Left lung (tissue), 14 donors: ENCODE measurements at places on chromosomes 3 and 15. TPM values are rescaled to one million over a fixed set of nuclear protein-coding genes. Genes with fewer than 3 reads are reported as not detected.

- no peak overlapping the region for H3K4me3 ChIP-seq
- no peaks in the 10 kb centered on the region for H3K27me3 ChIP-seq
- H3K27ac ChIP-seq: no peak overlapping the region
- H3K4me1 ChIP-seq: no peaks in the 10 kb centered on the region
These were observed 217.2 kb upstream of the CGNL1 start for GRCh38 chr15:57158997-57159668.

DNA sequence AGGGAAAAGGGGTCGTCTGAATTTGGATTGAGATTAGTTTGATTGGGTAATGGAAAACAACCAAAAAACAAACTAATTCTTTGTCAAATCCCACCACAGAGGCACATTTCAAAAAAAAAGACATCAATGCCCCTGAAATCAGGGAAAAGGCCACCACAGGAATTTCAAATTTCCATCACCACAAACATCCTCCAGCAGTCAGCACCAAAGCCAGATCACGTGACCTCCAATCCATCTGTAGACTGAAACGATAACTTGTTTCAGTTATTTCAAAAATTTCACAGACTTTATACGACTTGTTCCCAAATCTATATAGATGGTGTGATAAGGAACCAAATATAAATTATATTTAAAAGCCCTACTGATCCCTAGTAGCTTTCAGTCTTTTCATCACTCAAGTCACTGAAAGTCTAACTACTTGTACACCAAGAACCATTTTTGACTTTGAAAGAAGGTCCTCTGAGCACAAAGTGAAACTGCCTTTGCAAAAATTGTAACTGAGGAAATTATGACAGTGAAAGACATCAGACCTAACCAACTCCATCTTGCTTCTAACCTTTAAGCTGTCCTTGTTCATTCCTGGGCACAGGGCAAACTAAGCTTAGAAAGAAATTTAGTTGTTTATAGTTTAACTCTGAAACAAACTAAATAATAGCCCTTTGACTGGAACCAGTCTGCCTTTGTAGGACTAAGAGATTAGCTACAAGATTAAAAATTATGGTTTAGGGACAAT, 48.1 kb upstream of the PLCL2 start:
- DNase-seq: no peak
- no peak overlapping the region for H3K4me3 ChIP-seq
- H3K36me3 ChIP-seq: no peaks in the 10 kb centered on the region
- H3K27me3 ChIP-seq: no peaks in the 10 kb centered on the region
- peaks cover 7% of the 10 kb centered on the region for H3K4me1 ChIP-seq
- H3K27ac ChIP-seq: no peak overlapping the region

GRCh38 chr3:104873331-104873730, 493.4 kb upstream of the ALCAM start:
- no peak overlapping the region for H3K4me3 ChIP-seq
- no peaks in the 10 kb centered on the region for H3K4me1 ChIP-seq
- no peaks in the 10 kb centered on the region for H3K36me3 ChIP-seq
- H3K27me3 ChIP-seq: no peaks in the 10 kb centered on the region
- H3K27ac ChIP-seq: no peak overlapping the region

Gene COL8A1
- 2.9 TPM for polyA plus RNA-seq

DNA sequence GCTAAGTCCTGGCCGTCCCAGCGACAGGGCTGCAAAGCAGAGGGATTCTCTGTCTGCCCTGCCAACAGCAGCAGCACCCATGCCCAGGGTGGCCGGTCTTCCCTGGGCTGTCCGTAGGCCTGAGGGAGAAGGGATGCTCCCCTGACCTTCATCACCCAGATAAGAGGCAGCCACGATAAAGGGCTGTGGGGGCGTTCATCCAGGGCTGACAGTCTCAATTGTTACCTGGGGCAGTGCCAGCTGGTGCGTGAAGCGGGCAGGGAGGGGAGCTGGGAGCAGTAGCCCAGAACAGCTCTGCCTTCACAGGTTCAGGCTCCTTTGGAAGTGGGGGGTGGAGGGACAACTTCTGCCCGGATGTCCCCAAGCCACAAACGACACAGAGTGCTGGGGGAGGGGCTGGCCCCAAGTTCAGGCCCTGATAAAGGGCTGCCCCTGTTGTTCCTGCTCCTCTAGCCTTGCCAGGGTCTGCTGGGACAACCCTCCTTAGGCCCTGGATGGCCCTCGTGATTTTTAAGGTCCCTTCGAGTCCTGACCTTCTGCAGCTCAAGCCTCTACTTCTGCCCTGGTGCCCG, 94.7 kb downstream of the RAB11A start:
- no peak for DNase-seq
- no peak overlapping the region for H3K27ac ChIP-seq
- no peaks in the 10 kb centered on the region for H3K36me3 ChIP-seq
- no peaks in the 10 kb centered on the region for H3K27me3 ChIP-seq

- no peaks in the 10 kb centered on the region for H3K4me1 ChIP-seq
- H3K36me3 ChIP-seq: no peaks in the 10 kb centered on the region
- no peak overlapping the region for H3K4me3 ChIP-seq
- DNase-seq: no peak
- no peaks in the 10 kb centered on the region for H3K27me3 ChIP-seq
These were observed 15.3 kb upstream of the PLCL2 start for GRCh38 chr3:16869261-16870005.

- no peak for DNase-seq
- H3K4me3 ChIP-seq: no peak overlapping the region
- no peaks in the 10 kb centered on the region for H3K27me3 ChIP-seq
- H3K36me3 ChIP-seq: no peaks in the 10 kb centered on the region
These were observed 185.3 kb upstream of the NECTIN3 start for GRCh38 chr3:110886222-110886893.

- no peaks in the 10 kb centered on the region for H3K4me1 ChIP-seq
- DNase-seq: no peak
- no peak overlapping the region for H3K4me3 ChIP-seq
- peaks cover 25% of the 10 kb centered on the region for H3K36me3 ChIP-seq
- no peaks in the 10 kb centered on the region for H3K27me3 ChIP-seq
These were observed 125.5 kb upstream of the FGF7 start for GRCh38 chr15:49297584-49297983.

DNA sequence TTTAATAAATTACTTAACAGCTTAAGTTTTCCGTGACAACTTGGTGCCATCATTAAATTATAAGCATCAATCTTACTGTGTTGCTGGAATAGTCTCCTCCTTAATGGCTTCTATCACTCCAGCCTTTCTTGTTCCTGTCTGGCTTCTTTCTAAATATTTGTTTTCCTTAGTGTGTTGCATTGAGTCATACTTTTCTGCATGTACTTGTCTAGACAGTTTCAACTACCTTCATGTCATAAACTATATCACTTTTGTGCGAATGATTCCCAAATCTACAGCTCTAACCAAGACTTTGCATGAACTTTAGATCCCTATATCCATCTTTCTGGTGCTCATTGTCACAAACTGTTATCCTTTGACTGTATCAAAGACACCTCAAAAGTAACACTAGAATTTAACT, 78.4 kb downstream of the AKAP13 start:
- no peak for DNase-seq
- no peak overlapping the region for H3K27ac ChIP-seq
- H3K27me3 ChIP-seq: no peaks in the 10 kb centered on the region
- no peaks in the 10 kb centered on the region for H3K4me1 ChIP-seq

GRCh38 chr3:190552969-190553759, 39.3 kb downstream of the IL1RAP start:
- H3K36me3 ChIP-seq: peaks cover 14% of the 10 kb centered on the region
- no peak for DNase-seq
- no peaks in the 10 kb centered on the region for H3K27me3 ChIP-seq
- H3K4me1 ChIP-seq: no peaks in the 10 kb centered on the region

DNA sequence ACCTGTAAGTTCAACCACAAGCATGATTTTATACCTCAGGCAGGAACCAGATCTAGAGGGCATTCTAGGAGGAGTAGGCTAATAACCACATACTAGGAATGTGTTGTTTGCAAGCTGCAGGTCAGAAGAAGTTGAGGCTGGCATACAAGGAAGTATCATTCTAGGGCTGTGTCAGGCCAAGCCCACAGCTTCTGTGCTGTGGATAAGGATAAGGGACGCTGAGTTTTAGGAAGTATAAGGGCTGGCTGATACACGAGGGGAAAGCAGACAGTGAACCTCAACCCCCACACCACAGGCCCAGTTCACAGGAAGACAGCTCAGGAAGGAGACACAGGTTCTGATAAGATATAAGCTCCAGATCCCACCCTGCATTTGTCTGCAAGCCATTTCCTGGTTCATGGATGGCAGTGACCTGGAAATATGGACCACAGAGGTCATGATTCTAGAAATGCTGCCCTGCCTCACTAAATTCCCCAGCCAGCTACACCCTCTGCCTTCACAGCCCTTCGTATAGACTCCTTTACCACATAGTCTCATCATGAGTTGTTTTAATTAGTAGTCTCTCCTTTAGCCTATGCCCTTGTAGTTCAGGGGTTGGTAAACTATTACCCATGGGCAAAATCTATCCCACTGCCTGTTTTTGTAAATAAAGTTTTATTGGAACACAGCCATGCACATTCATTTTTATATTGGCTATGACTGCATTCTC, 260.7 kb downstream of the OPA1 start:
- H3K27ac ChIP-seq: no peak overlapping the region
- no peaks in the 10 kb centered on the region for H3K27me3 ChIP-seq
- H3K4me3 ChIP-seq: no peak overlapping the region
- no peaks in the 10 kb centered on the region for H3K36me3 ChIP-seq

GRCh38 chr15:66570327-66570726, 4.5 kb upstream of the LCTL start:
- no peak overlapping the region for H3K4me3 ChIP-seq
- H3K36me3 ChIP-seq: no peaks in the 10 kb centered on the region
- no peak for DNase-seq
- peaks cover 6% of the 10 kb centered on the region for H3K4me1 ChIP-seq

- H3K27me3 ChIP-seq: no peaks in the 10 kb centered on the region
- H3K4me3 ChIP-seq: no peak overlapping the region
- no peaks in the 10 kb centered on the region for H3K36me3 ChIP-seq
These were observed 627.6 kb upstream of the TBL1XR1 start for GRCh38 chr3:177824841-177825240.

Gene C3orf22
- polyA plus RNA-seq: not detected

Gene TEX55
- polyA plus RNA-seq: not detected

Gene SPATA12
- not detected for polyA plus RNA-seq

DNA sequence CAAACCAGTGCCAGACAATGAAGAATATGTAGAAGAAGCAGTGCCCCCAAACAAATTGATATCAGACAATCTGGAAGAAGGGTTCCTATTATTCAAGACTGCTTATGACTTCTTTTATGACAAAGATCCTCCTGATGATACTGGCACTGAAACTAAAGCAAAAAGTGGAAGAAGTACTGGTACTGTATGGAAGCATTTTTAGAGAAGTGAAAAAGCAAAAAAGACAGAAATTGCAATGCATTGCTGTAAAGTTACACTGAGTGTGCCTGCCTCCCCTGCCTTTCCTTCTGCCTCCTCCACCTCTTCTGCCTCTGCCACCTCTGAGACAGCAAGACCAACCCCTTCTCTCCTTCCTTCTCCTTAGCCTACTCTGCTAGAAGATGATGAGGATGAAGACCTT, 167.6 kb downstream of the PLCL2 start:
- no peak for DNase-seq
- H3K27me3 ChIP-seq: no peaks in the 10 kb centered on the region
- no peaks in the 10 kb centered on the region for H3K36me3 ChIP-seq
- no peak overlapping the region for H3K27ac ChIP-seq

Gene CADM2
- polyA plus RNA-seq: 0.30 TPM

Gene ABHD6
- polyA plus RNA-seq: 4.8 TPM

Gene ZNF385D
- 15.3 TPM for polyA plus RNA-seq

DNA sequence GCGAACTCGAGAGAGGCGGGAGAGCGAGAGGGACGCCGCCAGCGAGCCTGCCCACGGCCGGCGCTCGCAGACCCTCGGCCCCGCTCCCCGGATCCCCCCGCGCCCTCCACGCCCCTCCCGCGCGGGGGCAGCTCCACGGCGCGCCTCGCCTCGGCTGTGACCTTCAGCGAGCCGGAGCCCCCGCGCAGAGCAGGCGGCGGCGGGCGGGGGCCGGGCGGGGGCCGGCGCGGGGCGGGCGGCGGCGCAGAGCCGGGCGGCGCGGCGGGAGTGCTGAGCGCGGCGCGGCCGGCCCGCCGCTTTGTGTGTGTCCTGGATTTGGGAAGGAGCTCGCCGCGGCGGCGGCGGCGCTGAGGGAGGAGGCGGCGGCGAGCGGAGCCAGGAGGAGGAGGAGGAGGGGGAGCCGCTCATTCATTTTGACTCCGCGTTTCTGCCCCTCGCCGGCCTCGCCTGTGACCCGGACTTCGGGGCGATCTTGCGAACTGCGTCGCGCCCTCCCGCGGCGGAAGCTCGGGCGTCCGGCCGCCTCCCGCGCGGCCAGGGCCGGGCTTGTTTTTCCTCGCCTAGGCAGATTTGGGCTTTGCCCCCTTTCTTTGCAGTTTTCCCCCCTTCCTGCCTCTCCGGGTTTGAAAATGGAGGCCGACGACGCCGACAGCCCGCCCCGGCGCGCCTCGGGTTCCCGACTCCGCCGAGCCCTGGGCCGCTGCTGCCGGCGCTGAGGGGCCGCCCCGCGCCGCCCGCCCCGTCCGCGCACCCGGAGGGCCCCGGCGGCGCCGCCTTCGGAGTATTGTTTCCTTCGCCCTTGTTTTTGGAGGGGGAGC, 524 bp downstream of the IGF1R start:
- peaks cover 36% of the 10 kb centered on the region for H3K4me1 ChIP-seq
- peak; percentile 70 for DNase-seq
- H3K36me3 ChIP-seq: no peaks in the 10 kb centered on the region
- H3K27ac ChIP-seq: peak overlapping the region; percentile 89

DNA sequence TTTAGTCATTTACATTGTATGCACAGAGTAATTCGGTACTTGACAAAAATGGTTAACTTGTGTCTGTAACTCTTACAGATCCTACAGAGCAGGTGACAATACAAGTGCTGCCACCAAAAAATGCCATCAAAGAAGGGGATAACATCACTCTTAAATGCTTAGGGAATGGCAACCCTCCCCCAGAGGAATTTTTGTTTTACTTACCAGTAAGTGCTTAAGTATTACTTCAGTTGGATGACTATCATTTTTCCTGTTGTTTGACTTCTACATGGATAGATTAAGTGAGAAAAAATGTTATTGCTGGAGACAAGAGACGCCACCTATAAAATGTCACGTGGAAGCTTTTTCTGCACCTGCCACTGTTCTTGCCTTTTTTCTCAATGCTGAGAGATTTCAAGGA, 173.2 kb downstream of the ALCAM start:
- H3K4me3 ChIP-seq: no peak overlapping the region
- no peak overlapping the region for H3K27ac ChIP-seq

Gene GALK2
- polyA plus RNA-seq: 23.4 TPM

Gene LARP6
- 16.3 TPM for polyA plus RNA-seq

- no peaks in the 10 kb centered on the region for H3K4me1 ChIP-seq
- no peak overlapping the region for H3K27ac ChIP-seq
- H3K36me3 ChIP-seq: no peaks in the 10 kb centered on the region
- H3K4me3 ChIP-seq: no peak overlapping the region
These were observed 174.6 kb upstream of the TBL1XR1 start for GRCh38 chr3:177371888-177372287.

- H3K27ac ChIP-seq: no peak overlapping the region
- no peaks in the 10 kb centered on the region for H3K4me1 ChIP-seq
- H3K4me3 ChIP-seq: no peak overlapping the region
These were observed 1.1 kb upstream of the GP9 start for GRCh38 chr3:129059311-129059958.

Gene LRRN1
- 21.4 TPM for polyA plus RNA-seq

- DNase-seq: no peak
- no peak overlapping the region for H3K27ac ChIP-seq
- H3K27me3 ChIP-seq: no peaks in the 10 kb centered on the region
- no peak overlapping the region for H3K4me3 ChIP-seq
- H3K4me1 ChIP-seq: peaks cover 11% of the 10 kb centered on the region
These were observed 6.9 kb downstream of the APH1B start for GRCh38 chr15:63284335-63284734.
